ENCODE measurements at places on chromosomes 1 and 21.

DNA sequence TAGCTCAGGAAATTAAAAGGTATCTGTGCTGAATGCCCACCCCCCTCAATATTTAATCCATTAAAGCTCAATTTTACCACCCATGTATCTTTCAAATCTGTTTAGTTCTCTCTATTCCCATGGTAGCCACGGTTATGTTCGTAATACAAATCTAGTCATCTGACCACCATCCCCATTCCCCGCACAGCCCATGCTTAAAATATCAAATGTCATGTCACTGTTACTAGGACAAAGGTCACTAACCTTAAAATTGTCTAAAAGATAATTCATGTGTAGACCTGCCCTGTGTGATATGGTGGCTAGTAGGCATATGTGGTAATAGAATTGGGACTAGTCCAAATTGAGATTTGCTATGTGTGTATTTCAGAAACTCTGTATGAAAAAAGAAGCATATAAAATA, 728.5 kb upstream of the B3GALT2 start:
- no peak for DNase-seq

- no peak for DNase-seq
Observed at GRCh38 chr1:19892129-19892528, 9.9 kb downstream of the OTUD3 start.

DNA sequence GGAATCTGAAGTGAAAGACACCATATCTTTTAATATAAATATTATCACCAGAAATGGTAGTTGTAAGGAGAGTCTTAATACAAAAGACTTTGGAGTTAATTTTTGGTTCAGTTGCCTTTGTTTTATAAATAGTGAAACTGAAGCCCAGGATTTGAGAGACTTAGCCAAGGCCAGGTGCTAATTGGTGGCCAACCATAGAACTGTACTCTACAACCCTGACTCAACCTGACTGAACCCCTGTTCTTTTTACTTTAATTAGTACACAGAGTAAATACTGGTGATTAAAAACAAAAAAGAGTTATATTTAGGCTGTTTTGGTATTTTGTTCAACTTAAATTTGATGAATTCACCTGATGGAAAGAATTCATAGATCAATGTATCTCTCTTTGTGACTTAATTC, 76.3 kb downstream of the SNX7 start:
- no peak for DNase-seq

DNA sequence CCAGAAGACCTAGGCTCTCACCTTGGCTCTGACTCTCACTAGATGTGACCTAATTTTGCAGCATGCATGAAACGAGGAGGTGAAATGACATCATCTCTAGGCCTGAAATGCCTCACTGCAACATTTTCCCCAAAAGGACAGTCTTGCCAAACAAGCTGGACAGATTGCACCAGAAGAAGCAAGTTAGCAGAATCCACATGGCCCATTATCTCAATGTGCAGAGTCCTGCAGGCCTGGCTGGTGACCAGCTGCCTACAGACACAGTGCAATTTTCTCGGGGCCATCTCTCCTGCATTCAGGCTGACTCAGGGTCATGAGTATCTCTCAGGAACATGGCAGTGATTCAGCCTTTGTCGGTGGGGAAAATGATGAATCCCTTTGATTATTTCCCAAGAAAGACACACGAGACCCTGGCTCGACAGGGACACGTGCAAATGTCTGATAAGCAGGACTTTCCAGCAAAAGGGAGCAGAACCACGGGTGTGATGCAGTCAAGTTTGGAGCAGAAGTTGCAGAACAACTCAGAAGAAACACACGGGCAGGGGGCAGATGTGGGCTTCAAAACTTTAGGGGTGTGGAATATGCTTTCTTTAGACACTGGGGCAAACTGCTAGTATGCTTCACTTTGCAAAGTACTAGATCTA, 38.7 kb downstream of the TRIM67 start:
- DNase-seq, result no peak

- no peak for DNase-seq
Observed at GRCh38 chr1:242240077-242240476, 241.2 kb upstream of the MAP1LC3C start.

- DNase-seq, result no peak
Observed at GRCh38 chr1:60415696-60416095, 342.1 kb upstream of the C1orf87 start.

DNA sequence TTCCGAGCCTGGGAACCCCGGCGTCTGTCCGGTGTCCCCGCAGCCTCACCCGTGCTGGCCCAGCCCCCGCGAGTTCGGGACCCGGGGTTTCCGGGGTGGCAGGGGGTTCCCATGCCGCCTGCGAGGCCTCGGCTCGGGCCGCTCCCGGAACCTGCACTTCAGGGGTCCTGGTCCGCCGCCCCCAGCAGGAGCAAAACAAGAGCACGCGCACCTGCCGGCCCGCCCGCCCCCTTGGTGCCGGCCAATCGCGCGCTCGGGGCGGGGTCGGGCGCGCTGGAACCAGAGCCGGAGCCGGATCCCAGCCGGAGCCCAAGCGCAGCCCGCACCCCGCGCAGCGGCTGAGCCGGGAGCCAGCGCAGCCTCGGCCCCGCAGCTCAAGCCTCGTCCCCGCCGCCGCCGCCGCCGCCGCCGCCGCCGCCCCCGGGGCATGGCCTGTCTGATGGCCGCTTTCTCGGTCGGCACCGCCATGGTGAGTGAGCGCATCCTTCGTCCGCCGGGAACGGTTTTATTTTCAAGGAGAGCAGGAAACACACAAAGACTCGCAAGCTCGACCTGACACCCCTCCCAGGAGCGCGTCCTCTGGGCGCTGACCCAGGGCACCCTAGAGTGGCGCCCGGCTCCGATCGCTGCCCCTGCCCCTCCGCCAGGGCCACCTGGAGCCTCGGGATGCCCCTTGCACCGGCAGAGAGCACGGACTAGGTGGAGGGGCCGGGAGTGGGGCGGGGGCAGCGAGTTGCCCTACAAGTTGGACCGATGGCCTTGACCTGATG, at the start of gene ABCG1:
Gene ABCG1 (plus strand): TSS at position 305 of the 770 bp plus-strand sequence. CDS start 123 bp downstream, at position 428.
- peak; percentile 58 for DNase-seq

GRCh38 chr1:111559736-111560279, 56.4 kb upstream of the ADORA3 start:
- no peak for DNase-seq

- no peak for DNase-seq
Observed at GRCh38 chr21:38804789-38805327, 871 bp upstream of the ETS2 start.

DNA sequence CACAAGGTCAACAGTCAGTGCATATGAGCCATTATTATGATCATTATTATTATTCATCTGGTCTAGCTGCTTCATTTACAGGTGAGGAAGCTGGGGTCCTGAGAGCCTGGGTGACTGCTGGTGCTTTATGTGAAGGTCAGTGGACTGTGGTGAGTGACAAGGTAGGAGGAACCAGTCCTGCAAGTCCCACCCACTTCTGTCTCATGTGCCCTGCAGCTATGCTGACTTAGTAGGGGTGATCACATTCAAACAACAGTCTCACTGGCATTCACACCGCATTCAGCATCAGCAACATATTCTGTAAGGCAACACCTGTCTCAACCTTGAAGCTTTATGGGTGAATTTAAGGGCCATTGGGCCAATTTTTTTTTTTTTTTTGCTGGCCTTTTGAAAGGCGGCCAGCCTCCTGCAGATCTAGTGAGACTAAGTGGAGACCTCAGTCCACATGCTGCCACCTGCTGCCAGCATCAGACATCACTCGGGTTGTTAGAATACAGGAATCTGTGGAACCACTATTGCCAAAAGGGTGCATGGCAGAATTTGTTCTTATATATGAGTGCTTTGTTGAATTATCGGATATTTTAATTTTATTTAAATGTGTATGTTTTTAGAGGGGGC, 59.9 kb upstream of the CACNA1E start:
- no peak for DNase-seq

GRCh38 chr1:45033356-45033755, 21.3 kb downstream of the UROD start:
- peak; percentile 40 for DNase-seq

- peak; percentile 66 for DNase-seq
Observed at GRCh38 chr21:33403128-33403785, at the start of gene IFNGR2. Gene IFNGR2 (plus strand): TSS chr21:33403413. CDS start chr21:33403544, 131 bp downstream.
